Thyroid gland (tissue), 4 donors: ENCODE measurements at places on chromosomes 16 and 17. TPM values are rescaled to one million over a fixed set of nuclear protein-coding genes. Genes with fewer than 3 reads are reported as not detected.

The SCIMP gene
- total RNA-seq: not detected

The RTN4RL1 gene
- 1.6 TPM for total RNA-seq

- no peak overlapping the region for H3K4me3 ChIP-seq
- no peaks in the 10 kb centered on the region for H3K36me3 ChIP-seq
- no peaks in the 10 kb centered on the region for H3K4me1 ChIP-seq
- no peaks in the 10 kb centered on the region for H3K27me3 ChIP-seq
- no peak overlapping the region for H3K27ac ChIP-seq
Observed at GRCh38 chr16:89020925-89021595, 44.1 kb upstream of the CBFA2T3 start.

The NPB gene
- total RNA-seq: not detected

DNA sequence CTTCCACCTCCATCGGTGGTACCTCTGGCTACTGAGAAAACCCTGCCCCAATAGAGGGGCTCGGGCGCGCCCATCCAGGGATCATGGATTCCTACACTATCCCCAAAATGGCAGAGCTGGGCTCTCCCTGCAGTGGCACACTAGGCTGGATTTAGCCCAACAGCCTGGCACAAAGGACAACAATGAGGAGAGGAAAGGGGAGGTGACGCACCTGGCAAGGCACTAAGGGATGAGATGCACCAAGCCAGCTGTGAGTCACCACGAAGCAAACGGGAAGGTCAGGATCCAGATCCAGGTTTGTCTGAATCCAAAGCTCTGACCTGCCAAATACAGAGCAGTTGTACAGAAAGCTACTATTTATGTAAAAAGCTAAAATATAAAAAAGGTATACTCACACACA is 18.1 kb downstream of the UBE2O start:
- no peak for DNase-seq
- H3K36me3 ChIP-seq: no peaks in the 10 kb centered on the region
- H3K27ac ChIP-seq: no peak overlapping the region
- no peaks in the 10 kb centered on the region for H3K27me3 ChIP-seq
- H3K4me1 ChIP-seq: peaks cover 14% of the 10 kb centered on the region

DNA sequence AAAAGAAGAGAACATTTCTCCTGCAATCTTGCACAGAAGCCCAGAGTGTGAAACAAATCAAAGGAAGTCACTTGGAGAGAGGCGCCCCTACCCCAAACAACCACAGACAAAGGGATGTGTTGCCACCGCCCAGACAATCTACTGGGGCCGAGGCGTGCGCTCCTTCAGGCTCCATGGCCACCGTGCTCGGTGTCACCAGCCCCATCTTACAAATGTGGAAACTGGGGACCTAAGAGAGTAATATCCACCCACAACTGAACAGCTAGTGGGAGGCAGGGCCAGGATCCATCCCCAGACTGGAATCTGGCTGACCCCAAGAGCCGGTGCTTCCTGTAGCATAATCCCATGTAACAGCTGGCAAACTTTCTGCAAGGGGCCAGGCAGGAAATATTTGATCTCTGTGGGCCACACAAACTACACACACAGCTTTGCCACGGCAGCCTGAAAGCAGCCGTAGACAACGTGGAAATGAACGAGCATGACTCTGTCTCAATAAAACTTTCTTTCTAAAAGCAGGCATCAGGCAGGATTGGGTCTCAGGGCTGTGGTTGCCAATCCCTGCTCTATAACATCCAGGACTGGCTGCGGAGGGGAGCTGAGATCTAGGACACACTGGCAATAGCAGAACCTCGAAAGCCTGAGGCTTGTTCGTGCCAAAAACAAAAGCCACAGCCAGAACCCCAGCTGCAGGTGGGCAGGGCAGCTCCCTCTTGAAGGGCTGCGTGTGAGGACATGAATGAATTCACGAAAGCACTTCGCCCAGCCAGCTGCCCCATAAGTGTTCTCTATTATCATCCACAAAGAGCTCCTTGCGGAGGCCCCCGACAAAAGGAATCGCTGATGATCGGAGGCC is 26.6 kb upstream of the GINS2 start:
- DNase-seq: peak; percentile 55
- peaks cover 12% of the 10 kb centered on the region for H3K4me1 ChIP-seq
- H3K27me3 ChIP-seq: no peaks in the 10 kb centered on the region
- no peak overlapping the region for H3K27ac ChIP-seq
- H3K36me3 ChIP-seq: no peaks in the 10 kb centered on the region
- H3K4me3 ChIP-seq: no peak overlapping the region

DNA sequence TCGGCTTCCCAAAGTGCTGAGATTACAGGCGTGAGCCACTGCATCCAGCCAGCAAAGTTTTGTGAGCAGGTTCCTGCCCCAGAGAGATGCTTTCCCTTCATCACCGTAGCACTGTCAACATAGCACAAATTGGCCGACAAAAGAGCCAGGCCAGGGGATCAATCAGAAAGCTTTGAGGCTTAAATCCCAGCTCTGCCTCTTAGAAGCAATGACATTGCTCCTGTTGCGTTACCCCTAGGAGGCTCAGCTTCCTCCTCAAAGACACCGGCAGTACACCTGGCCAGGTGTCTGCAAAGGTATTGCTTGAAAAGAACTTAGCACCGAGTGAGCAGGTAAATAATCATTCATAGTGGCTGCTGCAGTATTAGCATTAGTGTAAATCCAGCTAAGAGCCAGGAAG is 86.5 kb downstream of the NDE1 start:
- no peaks in the 10 kb centered on the region for H3K27me3 ChIP-seq
- no peaks in the 10 kb centered on the region for H3K36me3 ChIP-seq
- DNase-seq: no peak
- no peak overlapping the region for H3K27ac ChIP-seq
- no peak overlapping the region for H3K4me3 ChIP-seq

DNA sequence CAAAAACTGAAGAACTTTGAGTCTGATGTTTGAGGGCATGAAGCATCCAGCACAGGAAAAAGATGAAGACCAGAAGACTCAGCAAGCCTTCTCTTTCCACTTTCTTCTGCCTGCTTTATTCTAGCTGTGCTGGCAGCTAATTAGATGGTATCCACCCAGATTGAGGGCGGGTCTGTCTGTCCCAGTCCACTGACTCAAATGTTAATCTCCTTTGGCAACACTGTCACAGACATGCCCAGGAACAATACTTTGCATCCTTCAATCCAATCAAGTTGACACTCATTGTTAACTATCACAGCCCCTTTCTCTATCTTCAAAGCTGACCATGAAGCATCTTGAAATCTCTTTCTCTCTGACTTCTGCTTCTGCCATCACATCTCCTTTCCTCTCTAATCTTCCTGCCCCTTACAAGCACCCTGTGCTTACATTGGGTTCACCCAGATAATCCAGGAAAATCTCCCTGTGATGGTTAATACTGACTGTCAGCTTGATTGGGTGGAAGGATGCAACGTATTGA is 115.9 kb upstream of the CDH13 start:
- H3K36me3 ChIP-seq: no peaks in the 10 kb centered on the region
- no peaks in the 10 kb centered on the region for H3K27me3 ChIP-seq
- H3K4me3 ChIP-seq: no peak overlapping the region
- no peaks in the 10 kb centered on the region for H3K4me1 ChIP-seq
- H3K27ac ChIP-seq: no peak overlapping the region

GRCh38 chr16:17342031-17342430 is 128.7 kb downstream of the XYLT1 start:
- H3K27me3 ChIP-seq: no peaks in the 10 kb centered on the region
- H3K4me1 ChIP-seq: peaks cover 14% of the 10 kb centered on the region
- no peak for DNase-seq
- H3K36me3 ChIP-seq: no peaks in the 10 kb centered on the region
- no peak overlapping the region for H3K27ac ChIP-seq
- no peak overlapping the region for H3K4me3 ChIP-seq
